ENCODE measurements at places on chromosomes 12 and 14.

DNA sequence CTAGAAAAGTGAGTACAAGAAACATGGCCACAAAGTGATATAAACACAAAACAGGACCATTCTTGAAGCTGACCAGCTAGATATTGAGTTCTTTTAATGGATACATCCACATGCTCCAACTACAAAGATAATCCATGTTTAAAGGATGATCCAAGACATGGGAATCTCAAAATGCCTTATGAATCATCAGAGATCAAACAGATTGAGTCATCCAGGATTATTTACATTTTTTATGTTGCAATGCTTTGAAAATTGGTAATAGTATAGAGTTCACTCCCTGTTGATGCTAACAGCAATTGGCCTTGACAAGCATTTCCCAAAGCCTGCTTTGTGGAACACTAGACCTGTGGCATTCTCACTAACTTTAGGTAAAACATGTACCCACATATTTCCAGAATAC is 293.0 kb upstream of the TBX3 start:
- DNase-seq: no peak

GRCh38 chr12:116665666-116666304 is 72.1 kb downstream of the SPRING1 start:
- DNase-seq: no peak

GRCh38 chr12:113889891-113890581 is 76.1 kb downstream of the RBM19 start:
- no peak for DNase-seq

GRCh38 chr12:4152145-4152795 is 121.3 kb upstream of the CCND2 start:
- no peak for DNase-seq

GRCh38 chr12:104549815-104550480 is 93.2 kb downstream of the CHST11 start:
- no peak for DNase-seq

DNA sequence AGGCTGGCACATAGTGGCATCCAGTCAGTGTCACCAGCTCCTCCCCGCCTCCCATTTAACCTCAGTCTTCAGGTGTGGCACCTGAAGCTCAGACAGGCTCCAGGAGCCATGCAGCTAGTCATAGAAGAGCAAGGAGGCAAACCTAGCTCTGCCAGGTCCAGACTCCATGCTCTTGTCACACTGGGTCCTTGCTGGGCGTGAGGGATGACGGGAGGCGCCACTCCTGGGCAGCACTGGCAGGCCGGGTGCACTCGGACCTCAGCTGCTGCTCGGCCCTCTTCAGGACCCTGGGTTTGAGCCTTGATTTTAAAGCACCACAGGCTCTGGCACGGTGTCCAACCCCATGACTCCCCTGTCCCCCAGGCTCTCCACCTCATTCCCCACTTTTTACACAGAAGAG is 24.1 kb downstream of the ITPK1 start:
- DNase-seq: no peak

DNA sequence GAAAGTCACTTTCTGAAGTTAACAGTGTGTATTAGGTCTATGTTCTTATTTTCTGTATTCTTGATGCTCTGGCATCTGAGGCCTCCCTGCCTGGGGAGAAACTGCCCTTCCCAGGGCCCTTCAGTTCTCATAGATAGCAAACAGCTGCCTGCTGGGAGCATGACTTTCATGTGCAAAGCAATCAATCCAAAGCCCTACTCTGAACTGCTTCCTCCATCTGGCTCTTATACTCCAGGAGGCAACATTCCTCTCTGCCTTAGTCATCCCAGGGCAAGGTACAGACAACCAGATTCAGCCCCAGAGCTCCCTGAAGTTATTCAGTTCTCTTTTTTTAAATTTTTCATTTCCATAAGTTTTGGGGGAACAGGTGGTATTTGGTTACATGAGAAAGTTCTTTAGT is 41.7 kb upstream of the RIN3 start:
- no peak for DNase-seq

DNA sequence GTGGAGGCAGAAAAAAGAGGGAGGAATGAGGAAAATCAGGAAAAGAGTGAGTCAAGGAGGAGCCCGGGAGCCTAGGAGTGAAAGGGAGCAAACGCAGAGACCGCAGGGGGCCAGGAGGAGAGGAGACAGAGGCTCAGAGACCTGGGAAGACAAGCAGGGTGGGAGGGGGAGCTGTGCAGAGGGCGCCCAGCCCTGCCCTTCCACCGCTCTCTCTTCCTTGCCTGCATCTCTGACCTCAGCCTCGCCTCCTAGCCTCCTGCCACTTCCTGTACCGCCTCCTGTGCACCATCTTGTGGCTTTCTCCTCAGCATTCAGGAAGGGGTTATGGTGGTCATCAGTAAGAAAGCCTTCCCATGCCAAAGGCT is 1.3 kb downstream of the CLSTN3 start:
- no peak for DNase-seq

- DNase-seq: no peak
Observed at GRCh38 chr14:34937442-34937841, 45.4 kb upstream of the SRP54 start.

DNA sequence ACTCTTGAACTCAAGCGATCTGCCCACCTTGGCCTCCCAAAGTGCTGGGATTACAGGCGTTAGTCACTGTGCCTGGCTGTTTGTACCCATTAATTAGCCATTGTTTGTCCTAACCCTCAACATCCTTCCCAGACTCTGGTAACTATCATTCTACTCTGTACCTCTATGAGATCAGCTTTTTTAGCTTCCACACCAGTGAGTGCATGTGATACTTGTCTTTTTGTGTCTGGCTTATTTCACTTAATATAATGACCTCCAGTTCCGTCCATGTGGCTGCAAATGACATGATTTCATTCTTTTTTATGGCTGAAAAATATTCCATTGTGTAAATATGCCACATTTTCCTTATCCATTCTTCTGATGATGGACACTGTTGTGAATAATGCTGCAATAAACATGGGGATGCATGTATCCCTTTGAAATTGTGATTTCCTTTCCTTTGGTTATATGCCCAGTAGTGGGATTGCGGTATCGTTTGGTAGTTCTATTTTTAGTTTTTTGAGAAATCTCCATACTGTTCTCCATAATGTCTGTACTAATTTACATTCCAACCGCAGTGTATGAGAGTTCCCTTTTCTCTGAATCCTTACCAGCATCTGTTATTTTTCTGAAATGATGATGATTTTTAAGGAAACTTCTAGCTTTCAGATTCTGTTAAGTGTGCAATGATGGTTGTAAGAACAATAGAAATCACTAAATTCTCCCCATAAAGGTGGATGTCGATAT is 6.7 kb upstream of the PPP4R3A start:
- DNase-seq: no peak

DNA sequence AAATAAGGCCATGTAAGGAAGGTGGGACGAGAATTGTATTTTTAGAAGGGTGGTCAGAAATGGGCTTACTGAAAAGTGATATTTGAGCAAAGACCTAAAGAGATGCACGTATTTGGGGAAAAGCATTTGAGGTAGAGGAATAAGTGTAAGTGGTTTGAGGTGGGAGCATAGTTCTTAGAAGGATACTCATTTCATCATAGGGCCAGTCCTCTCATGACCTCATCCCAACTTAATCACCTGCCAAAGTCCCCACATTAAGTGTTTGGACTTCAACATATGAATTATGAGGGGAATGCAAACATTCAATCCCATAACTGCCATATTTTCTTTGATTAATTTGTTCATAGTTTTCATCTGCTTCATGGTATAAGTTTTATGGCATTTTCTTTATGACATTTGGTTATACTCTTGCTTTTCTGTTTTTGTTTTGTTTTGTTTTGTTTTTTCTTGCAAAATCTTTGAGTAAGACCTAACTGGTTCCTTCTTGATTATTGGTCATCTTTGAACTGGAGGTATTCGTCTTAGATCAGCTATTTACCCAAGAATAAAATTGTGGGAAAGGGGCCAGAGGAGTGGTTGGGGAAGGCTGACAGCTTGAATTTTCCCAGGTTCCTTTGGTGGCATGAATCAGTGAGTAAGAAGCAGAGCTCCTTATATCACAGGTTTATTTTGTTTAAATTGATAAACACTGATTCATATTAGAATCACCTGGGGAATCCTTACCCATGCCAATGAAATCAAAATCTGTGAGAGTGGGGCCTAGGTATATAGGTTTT is 24.2 kb downstream of the GNPNAT1 start:
- no peak for DNase-seq

- no peak for DNase-seq
Observed at GRCh38 chr12:59393506-59393905, 202.3 kb upstream of the SLC16A7 start.

- no peak for DNase-seq
Observed at GRCh38 chr12:75390156-75390898, 562 bp upstream of the GLIPR1L2 start.

GRCh38 chr14:103453791-103454190 is 68.6 kb downstream of the MARK3 start:
- no peak for DNase-seq

DNA sequence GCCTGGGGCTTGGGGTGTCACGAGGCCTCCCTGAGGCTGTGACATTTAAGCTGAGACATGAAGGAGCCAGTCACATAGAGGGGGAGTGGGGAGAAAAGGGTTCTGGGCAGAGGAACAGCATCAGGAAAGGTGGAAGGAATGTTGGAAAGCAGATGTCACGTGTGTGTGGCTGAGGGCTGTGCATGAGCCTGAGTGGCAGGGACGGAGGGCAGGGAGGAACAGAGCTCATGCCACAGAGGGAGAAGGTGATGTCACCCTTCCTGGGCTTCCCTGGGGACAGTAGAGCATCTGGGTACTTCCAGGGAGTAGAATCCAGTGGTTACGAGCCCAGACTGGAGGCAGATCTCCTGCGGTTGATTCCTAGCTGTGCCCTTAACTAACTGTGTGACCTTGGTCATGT is 32.0 kb upstream of the JDP2 start:
- no peak for DNase-seq

- DNase-seq: no peak
Observed at GRCh38 chr12:22310275-22310674, 24.2 kb downstream of the ST8SIA1 start.

DNA sequence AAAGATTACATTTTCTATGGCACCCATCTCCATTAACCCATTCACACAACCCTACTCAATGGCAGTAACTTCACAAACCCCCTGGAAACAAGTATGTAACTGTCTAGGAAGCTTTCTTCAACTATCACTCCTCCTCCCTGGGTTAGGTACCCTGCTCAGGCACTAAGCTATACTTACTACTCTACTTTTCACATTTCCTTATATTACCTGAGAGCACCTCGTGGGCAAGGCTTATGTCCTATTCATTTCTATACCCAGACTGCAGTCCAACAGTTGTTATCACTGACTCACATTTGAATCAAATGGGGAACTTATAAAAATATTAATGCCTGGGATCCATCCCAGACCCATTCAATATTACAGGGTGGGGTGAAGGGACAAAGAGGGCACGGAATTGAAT is 4.6 kb downstream of the PAWR start:
- DNase-seq: no peak

DNA sequence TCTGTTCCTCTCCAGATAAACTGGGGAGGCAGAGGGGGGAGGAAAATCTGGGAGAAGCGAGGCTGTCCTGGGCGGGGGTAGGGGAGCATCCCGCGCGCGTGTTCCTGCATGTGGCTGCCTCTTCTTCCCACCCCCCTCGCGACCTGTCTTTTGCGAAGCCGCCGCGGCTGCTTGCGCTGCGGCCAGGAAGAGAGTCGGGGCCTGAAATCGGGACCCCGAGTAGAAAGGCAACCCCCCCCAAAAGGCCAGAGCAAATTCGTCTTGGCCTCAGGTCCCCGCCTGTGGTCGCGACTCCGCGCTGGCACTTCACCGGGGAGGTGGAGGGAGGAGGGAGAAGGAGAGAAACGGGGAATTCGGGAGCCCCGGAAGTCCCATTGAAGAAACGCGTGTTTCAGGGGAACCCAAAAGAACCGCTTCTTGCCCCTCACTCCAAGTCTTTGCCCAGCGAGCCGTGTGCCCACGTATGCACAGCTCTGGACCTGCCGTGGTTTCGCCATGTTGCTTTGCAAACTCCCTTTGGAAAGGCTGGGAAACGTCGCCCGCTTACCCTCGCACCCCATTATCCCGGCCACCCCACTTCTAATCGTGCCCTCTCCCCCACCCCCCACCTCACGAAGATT is 944 bp downstream of the CCND2 start:
- DNase-seq: no peak

GRCh38 chr12:108667349-108667748 is 33.7 kb upstream of the SELPLG start:
- DNase-seq: no peak

GRCh38 chr14:99069946-99070345 is 202.1 kb downstream of the BCL11B start:
- no peak for DNase-seq

DNA sequence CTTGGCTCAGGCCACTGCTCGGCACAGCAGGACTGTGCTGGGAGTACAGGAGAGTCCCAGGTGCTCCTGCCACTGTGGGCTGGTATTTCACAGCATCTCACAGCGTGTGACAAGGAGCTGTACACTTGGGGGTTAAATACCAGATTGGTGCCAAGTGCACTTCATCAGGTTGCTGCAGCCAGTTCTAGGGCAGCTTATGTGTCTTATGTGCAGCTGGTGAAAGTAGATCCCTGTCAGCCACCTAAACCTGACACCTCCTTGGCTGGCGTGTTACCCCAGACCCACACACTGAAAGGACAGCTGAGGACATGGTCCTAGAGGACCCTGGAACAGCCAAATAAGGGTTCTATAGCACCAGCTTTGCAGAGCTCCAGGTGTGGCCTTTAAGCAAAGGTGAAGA is 18.9 kb downstream of the PLEKHH1 start:
- DNase-seq: peak; percentile 95

DNA sequence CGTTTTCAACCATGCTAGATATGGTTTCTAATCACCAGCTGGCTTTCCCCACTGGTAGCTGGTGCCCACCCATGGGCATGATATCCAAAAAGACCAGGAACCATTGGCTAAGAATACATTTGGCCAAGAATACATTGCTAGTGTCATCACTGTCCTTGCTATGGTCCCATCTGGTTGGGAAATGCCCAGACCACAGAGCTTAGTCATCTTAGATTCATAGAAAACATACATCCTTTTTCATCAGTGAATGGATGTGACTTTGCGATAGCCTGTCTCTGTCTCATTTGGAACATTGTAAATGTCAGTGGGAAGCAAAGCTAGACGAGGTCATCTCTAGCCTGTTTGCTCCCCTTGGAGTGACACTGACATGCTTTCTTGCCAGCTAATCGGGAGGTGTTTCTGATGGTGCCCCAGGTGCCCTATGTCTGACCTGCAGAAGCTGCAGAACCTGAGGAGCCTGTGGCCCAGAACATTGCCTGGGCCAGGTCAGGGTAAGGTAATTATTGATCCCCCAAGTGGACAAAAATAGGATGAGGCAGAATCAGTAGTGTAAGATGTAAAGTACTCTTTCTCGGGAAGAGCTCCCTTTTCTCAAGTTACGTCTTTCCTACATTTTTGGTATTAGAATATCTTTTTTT is 194.8 kb downstream of the SLC41A2 start:
- DNase-seq: no peak

DNA sequence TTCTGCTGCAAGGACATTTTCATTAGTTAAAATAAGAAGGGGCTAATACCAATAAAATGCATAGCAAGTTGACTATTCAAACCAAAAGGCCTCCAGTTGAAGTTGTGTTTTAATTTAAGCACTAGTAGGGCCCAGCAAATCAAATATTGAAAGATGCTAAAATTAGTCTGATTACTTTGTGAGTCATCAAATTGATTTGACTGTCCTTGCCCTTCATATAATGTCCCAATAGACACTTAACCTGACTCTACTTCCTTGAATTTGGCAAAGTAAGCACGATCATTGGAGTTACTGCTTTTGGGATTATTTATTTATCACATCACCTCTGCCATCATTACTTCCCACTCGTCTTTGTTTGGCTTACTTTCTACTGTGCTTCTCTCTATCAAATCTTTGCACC is 798.5 kb downstream of the DIO2 start:
- DNase-seq: no peak

Data from NCI-H524 treated with DMSO at 0.1 percent for 48 hours (cell line).